ENCODE measurements at places on chromosomes 6 and 20.

DNA sequence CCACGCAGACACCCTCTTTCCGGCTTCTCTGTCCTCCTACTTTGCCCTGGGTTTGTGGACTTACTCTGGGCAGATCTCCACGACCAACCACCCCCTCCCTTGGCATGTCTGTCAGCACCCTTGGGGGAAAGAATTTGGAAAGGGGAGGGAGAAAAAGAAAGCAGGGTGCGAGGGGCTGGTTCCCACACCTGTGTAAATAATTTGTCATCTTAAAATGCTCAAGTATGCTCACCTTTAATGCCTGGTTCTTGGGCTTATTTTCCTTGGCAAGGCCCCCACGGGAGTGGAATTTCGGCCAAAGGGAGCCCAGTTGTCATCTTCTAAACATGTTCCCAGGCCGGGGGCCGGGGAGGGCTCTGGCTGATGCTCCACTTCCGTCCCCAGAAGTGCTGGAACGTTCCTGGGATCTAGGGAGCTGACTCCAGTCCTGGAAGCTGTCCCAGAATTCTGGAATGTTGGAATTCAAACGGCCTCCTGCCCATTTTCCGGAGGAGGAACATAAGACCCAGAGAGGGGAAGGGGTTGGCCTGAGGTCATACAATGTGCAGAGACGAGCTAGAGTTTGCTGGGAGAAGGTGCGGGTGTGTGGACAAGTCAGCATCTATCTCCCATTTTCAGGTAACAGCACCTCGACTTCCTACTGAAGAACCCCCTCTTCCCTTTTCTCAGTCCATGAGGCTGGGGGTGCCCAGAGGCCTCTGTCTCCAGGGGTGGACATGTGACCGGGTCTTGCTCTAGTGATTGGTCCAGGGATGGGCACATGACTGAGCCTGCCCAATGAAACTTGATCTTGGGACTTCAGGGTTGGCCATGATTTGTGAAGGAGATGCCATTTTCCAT, 122.3 kb downstream of the CEBPB start:
- no peak for DNase-seq

DNA sequence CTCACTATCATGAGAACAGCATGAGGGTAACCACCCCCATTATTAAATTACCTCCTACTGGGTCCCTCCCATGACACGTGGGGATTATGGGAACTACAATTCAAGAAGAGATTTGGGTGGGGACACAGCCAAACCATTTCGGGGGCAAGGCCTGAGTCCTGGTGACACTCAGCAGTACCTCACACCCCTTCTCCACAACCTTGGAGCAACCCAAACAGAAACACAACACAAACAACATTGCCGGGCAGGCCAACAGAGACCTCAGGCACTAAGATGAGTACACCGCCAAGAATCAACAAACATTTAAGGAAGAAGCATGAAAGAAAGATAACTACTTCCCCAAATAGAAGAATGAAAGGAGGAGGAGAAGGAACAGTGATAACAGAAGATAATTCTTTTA, 16.9 kb downstream of the MOCS1 start:
- no peak for DNase-seq

DNA sequence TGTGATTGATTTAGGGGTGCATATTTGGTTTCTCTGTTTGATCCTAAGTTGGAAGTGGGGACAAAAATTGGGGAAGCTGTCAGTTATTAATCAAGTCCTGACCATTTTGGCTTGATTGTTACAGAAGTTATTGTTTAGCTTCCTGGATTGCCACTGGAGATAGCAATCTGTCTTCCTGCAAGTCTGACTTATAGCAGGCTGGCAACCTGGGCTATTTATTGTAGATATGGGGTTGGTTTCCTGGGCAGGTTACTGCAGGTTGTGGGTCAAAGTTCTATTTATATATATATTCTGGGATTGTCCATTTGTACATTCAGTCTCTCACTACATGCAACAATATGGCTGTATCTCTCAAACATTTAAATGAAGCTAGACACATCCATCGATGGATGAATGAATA, 17.8 kb downstream of the KCNS1 start:
- DNase-seq, result no peak

DNA sequence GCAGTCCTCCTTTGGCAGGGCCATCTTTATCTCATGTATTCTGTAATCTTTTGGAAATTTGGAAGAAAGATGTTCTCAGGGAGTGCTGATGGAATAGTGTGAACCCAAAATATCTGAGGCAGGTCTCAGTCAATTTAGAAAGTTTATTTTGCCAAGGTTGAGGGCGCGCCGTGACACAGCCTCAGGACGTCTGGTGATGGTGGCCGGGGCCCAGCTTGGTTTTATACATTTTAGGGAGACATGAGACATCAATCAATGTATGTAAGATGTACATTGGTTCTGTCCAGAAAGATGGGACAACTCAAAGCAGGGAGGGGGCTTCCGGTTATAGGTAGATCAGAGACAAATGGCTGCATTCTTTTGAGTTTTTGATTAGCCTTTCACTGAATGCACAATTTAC, 89.8 kb downstream of the ERMARD start:
- no peak for DNase-seq

- DNase-seq, result no peak
Measured at GRCh38 chr6:100311707-100312251, 152.9 kb downstream of the SIM1 start.

- DNase-seq, result no peak
Measured at GRCh38 chr20:10954908-10955580, 281.2 kb upstream of the JAG1 start.
